Activated naive CD4-positive, alpha-beta T cell treated with anti-CD3 and anti-CD28 coated beads for 36 hours (primary cell): ENCODE measurements at places on chromosomes 2 and 18.
A peak's percentile ranks its signal among the peaks of the same experiment; 100 is the strongest.

DNA sequence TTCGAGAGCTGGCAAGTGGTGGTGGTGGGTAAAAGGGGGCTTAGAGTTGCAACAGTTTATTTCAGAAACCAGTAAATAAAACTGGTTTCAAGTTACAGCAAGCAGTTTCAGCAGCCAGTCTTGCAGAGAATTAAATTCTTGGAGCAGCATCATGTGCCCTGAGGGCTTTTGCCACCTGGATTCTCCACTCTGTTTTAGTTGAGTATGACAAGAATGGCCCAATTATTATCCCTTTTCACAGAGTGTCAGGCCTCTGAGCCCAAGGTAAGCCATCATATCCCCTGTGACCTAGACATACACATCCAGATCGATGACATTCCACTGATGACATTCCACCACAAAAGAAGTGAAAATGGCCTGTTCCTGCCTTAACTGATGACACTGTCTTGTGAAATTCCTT, 72.8 kb upstream of the FANCL start:
- DNase-seq, result no peak

DNA sequence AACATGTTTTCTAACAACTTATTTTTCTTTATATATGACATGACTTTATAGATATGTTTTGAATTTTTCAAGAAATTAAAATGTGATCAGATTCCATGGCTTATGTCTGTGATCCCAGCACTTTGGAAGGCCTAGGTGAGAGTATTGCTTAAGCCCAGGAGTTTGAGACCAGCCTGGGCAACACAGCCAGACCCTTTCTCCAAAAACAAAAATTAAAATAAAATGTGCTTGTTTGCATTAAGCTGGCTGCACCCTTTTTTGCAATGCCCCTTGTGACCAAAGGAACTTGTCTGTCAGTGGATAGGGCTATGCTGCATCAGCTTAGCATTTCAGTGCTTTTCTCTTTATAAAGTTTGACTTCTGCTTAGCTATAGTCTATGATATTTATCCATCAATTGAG, 2.3 kb upstream of the INO80D start:
- DNase-seq, result no peak

DNA sequence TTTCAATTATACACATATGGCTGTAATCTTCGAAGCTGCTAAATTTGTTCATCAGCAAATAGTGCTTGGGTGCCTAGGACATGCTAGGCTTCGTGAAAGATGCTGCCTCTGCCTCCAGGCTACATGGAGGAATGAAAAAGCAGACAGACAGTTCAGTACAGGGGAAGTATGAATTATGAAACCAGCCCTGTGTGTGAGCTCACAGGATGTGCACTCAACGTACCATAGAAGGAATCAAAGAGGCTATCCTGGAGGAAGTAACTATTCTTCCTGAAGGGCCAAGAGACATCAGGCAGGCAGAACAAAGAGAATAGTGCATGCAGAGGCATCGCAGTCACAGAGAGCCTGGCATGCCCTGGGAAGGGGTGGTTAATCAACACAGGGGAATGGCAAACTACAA, 61.4 kb downstream of the DYM start:
- peak; percentile 24 for DNase-seq

DNA sequence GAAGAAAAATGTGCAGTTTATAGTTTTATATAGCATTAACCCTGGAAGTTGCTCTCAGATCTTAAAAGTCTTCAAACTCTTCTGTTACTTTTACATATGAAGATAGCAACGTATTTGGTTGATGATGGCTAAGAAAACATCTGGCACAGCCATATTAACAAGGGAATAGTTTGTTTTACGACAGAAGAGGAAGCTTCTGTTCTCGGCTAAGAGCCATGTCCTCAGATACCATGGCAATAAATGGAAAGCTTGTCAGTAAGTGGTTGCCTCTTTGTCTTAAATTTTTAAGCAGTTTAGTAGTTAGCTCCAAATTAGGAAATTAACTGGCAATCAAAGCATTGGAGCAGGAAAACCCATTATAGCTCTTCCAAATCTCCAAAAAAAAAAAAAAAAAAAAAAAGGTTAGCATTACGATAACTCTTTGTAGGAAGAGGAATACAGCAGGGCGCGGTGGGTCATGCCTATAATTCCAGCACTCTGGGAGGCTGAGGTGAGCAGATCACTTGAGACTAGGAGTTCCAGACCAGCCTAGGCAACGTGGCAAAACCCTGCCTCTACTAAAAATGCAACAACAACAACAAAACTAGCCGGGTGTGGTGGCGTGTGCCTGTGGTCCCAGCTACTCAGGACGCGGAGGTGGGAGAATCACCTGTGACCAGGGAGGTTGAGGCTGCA, 4.5 kb upstream of the STON1 start:
- DNase-seq, result no peak

DNA sequence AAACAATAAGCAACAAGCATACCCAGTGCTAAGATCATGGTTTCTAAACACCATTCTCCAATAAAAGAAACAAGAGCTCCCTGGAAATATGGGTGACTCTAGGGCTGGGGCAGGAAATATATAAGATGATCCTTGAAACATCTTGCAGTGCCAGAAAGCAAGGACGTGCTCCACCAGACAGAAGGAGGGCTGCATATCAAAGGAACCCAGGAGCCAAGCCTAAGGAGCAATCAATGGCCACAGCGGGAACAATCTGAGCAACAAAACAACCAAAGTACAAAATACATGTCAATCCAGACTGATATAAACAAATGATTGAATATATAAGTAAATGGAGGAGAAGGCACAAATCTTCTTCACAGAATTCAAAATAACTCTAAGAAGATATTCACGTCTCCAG, 10.1 kb downstream of the SPIRE1 start:
- no peak for DNase-seq

DNA sequence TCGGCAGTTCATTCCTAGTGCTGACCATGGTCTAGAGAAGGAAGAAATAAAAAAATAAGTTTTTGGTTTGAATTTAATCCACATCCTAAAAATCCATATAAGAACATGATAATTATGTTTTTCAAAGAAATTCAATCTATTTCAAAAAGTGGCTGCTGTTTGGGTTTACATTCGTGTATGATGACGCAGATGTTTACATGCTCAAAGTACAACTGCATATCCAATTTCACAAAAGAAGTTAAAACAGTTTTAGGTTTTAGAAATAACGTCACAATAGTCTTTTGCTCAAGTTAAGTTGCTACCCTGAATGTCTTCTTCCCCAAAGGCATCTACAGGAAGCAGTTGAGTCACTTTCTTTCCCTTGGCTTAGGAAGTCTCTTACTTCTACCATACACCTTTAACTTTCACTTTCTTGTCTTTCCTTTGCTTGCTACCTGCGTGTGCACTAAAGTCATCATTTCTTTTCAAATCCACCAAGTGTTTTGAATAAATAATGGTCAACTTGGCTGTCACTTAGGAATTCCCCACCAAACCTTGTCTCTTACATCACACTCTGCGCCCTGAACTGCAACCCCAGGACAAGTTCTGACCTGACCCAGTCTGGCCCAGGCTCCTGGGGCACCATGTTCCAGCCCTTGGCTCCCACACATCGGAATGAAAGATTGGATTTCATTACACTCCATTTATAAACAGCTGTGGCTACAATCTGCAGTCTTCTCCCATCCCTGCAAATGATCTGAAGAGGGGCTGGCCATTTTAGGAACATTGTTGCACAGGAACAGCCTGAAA, 28.4 kb downstream of the FAM237A start:
- no peak for DNase-seq

- DNase-seq, result no peak
Measured at GRCh38 chr18:13605901-13606300, 120.5 kb downstream of the FAM210A start.

DNA sequence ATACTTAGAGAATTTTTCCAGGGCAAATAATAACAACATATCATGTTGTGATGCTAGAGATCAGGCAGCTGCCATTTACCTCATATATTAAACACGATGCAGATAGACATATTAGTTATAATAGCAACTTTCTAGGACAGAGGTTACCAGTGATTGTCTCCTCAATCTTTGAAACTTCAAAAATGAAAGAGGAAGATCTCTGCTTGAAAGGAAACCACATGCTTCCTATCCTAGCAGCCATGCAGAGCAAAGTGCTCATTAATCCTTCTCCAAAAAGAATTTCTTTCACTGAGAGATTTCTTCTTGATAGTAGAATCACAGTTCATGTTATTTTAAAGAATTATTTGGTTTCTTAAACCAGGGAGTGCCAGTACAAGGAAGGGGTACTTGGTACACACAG, 317.2 kb downstream of the CPS1 start:
- DNase-seq, result no peak

- DNase-seq, result peak; percentile 0
Measured at GRCh38 chr2:240936106-240936505, 30.0 kb downstream of the CROCC2 start.

GRCh38 chr18:9608298-9608697, 6.1 kb downstream of the PPP4R1 start:
- DNase-seq, result no peak

DNA sequence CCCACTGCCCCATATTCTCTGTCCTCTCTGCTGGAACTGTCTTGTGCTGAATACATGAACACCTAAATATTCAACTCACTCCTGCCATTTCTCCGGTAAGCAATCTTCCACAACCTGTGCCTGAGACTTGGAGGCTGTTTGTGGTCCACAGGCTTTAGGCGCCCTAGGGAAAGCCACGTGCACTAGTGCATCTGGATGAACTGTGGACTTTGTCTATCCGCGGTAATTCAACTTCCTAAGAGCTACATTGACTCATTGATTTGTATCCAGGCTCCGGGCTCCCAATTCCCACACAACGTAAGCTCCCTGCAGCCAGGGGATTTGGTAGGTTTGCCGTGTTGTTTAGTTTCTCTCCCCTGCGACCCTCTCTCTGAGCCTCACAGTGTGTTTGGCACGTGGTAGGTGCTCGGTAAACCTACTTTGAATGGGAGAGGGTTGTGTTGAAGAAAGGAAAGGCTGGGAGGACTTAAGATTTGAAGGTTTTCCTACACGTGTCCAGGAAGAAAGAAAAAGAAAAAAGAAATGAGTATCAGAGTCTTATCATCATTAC, 718.2 kb downstream of the DPP10 start:
- DNase-seq, result no peak

DNA sequence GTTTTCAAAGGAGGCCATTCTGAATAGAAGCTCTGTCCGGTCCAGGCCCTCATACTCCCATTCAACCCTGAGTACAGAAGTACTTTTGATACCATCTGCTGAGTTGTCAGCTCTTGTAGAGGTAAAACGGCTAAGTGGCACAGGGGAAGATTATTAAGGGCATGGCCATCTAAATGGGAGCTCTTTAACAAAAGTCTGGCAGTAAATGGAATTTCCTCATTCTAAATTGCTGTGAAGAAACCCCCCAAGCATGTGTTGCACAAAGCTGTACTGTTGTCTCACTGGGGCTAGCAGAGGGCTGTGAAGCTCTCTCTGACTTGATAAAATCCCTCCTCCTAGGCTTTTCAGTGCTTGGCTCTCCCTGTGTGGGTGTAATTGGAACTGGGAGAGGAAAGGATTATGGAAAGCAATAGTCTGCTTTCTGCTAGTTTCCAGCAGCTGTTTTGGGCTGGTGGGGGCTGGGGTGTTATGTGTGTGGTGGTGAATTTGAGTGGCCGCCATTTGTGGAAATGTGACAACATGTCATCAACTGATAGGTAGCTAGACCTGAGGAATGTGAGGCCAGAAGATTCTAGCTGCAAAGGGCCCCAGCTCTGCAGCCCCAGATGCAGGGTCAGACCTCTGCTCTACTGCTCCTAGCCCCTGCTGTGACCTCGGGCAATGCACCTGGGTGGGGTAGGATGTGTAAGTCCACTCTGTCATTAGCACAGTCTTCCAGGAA, 65.1 kb downstream of the MAP4K4 start:
- DNase-seq, result no peak

DNA sequence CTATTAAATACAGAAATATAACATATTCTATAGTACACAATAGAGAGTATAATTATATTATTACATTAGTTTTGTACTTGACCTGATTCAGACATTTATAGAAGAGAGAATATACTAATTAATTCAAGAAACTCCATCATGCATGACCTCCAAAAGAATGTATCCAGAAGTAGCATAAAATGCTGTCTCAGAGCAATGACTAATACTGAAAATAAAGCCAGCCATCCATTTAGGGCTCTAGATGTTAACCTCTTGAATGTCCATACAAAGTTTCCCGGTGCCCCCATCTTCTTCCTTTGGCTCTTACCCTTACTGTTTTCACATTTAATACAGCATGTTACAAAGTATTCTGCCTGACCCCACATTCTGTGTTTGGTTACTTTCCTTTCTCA, 102.0 kb downstream of the ARHGAP15 start:
- DNase-seq, result no peak

- no peak for DNase-seq
Measured at GRCh38 chr2:54455131-54455562, 980 bp upstream of the SPTBN1 start.

GRCh38 chr2:203948733-203949132, 12.2 kb downstream of the ICOS start:
- DNase-seq, result no peak

GRCh38 chr2:58046335-58046584, 346 bp upstream of the VRK2 start:
- no peak for DNase-seq

- no peak for DNase-seq
Measured at GRCh38 chr18:32438173-32438572, 32.5 kb downstream of the GAREM1 start.
